ENCODE measurements at places on chromosomes 5 and 9. TPM values are rescaled to one million over a fixed set of nuclear protein-coding genes. Genes with fewer than 3 reads are reported as not detected.

The NR2F1-AS1 gene
- total RNA-seq = 20.1 TPM

DNA sequence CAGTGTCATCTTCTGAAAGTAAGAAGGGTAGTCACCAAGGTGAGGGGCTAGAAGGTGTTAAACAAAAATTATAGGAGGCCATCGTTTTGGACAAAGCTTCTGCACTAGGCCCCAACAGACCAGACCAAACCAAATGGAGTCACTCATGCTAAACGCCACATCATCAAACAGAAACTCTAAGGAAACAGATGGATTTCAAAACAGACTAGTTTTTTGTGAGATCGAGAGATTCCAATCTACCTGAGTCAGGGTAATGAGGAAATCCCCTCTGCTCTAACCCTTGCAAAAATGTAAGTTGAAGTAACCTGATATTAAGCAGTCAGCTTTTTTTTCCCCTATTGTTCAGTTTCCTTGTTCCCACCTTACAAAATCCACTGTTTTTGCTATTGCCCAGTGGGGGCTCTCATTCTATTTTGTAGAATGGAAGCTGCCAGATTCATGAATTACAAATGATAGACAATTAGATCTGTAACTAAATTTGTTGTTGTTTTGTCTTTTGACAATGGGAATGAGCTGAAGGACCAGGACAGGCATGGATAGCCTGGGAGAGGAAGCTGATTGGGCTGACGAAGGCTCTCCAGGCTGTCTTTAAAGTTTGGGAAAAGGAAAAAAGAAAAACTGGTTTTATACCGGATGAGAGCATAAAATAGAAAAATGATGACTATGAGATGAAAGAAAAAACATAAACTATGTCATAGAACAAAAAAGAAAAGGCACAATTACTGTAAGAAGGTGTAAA is 94.7 kb upstream of the ADAMTSL1 start:
- H3K27ac ChIP-seq = no peak overlapping the region
- no peak for DNase-seq
- no peaks in the 10 kb centered on the region for H3K27me3 ChIP-seq
- no peaks in the 10 kb centered on the region for H3K36me3 ChIP-seq
- H3K4me1 ChIP-seq = no peaks in the 10 kb centered on the region

The ARSI gene
- 0.07 TPM for total RNA-seq

- no peaks in the 10 kb centered on the region for H3K27me3 ChIP-seq
- H3K27ac ChIP-seq = no peak overlapping the region
- no peak for DNase-seq
- no peaks in the 10 kb centered on the region for H3K36me3 ChIP-seq
- H3K4me1 ChIP-seq = peaks cover 2% of the 10 kb centered on the region
These were observed 15.6 kb downstream of the SPARC start for GRCh38 chr5:151670953-151671636.

The PCDHA9 gene
- total RNA-seq = not detected

DNA sequence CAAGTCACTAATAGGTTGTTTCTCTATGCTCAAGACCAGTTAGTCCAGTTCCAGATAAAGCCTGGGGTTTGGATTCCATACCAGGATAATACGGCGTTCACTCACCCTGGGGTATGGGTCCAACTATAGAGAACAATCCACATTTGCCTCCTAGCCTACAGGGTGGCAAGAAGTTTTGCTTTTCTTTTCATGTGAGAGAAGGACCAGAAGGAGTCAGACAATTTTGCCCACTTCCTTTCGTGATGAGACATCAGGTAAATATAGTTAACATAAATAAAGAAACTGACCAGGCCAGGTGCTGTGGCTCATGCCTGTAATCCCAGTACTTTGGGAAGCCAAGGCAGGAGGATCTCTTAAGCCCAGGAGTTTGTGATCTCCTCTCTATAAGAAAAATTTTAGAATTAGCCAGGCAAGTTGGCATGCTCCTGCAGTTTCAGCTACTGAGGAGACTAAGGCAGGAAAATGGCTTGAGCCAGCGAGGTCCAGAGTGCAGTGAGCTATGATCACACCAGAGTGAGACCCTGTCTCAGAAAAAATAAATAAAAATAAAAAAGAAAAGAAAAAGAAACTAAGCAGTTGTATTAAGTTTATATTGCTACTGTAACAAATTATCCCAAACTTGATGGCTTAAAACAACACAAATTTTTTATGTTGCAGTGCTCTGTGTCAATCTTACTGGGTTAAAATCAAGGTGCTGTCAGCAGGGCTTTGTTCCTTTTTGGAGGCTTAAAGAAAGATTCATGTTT is 7.5 kb upstream of the REEP5 start:
- H3K4me3 ChIP-seq = no peak overlapping the region
- H3K4me1 ChIP-seq = no peaks in the 10 kb centered on the region
- no peak for DNase-seq
- H3K36me3 ChIP-seq = no peaks in the 10 kb centered on the region
- H3K27ac ChIP-seq = no peak overlapping the region

The RANBP17 gene
- total RNA-seq = 18.2 TPM

The PCDHGA8 gene
- not detected for total RNA-seq

DNA sequence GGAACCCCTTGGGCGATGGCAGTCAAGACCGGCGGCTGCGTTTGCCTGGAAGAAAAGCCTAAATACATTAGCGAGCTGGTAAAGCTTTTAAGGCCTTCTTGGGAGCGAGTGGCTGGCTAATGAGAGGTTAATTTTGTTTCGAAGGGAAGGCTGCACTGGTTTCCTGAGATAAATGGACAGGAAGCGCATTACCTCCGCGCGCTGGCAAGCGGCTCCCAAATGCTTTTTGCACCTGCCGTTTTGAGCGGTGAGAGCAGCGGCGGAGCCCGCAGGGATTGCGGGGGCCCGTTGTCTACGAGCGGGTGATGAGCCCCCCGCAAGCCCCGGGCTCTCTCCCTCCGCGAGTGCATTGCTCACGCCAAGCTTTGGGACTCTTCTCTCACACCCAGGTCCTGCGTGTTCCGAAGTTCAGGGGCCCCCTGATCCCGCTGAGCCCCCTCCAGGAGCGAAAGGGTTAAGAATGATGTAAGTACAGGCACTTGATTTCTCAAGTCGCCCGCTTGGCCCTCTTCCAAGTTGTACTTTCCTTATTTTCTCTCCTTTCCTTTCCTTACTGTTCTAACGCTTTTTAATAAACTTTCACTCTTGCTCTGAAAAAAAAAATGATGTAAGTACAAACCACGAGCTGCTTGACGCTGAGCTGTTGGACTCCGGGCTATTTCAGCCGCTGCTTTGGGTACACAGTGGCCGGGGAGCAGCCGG is 3.1 kb upstream of the RGMB start:
- H3K4me3 ChIP-seq = peak overlapping the region; percentile 63
- peaks cover 6% of the 10 kb centered on the region for H3K27me3 ChIP-seq
- no peak for DNase-seq
- no peak overlapping the region for H3K27ac ChIP-seq

GRCh38 chr9:114364134-114365041 is 23.4 kb downstream of the AKNA start:
- no peak overlapping the region for H3K4me3 ChIP-seq
- DNase-seq = no peak
- H3K36me3 ChIP-seq = no peaks in the 10 kb centered on the region

GRCh38 chr5:150438873-150439546 is 10.5 kb downstream of the RPS14 start:
- H3K4me1 ChIP-seq = peaks cover 25% of the 10 kb centered on the region
- peaks cover 5% of the 10 kb centered on the region for H3K36me3 ChIP-seq
- no peak for DNase-seq
- H3K27me3 ChIP-seq = no peaks in the 10 kb centered on the region

GRCh38 chr5:63564789-63565188 is 397.5 kb downstream of the HTR1A start:
- no peak overlapping the region for H3K4me3 ChIP-seq
- H3K4me1 ChIP-seq = no peaks in the 10 kb centered on the region
- H3K27me3 ChIP-seq = no peaks in the 10 kb centered on the region
- DNase-seq = no peak
- H3K27ac ChIP-seq = no peak overlapping the region

DNA sequence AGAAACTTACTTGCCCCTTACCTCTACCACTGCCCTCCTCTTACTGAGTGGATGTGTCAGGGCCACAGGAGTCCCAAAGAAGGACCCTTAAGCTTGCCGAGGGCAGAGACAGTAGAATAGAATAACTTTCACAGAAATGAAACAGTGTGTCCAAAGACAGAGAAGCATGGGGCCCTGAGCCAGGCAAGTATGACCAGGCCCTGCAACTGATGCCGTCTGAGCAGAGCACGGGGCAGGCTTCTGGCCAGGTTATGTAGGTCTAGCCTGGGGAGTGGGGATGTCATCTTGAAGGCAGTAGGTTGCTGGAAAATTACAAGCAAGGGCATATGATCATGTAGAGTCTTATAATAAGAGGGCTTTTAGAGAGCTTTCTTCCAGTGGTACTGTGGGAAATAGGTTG is 415.4 kb downstream of the KDM4C start:
- H3K27ac ChIP-seq = no peak overlapping the region
- no peaks in the 10 kb centered on the region for H3K4me1 ChIP-seq
- H3K27me3 ChIP-seq = no peaks in the 10 kb centered on the region

DNA sequence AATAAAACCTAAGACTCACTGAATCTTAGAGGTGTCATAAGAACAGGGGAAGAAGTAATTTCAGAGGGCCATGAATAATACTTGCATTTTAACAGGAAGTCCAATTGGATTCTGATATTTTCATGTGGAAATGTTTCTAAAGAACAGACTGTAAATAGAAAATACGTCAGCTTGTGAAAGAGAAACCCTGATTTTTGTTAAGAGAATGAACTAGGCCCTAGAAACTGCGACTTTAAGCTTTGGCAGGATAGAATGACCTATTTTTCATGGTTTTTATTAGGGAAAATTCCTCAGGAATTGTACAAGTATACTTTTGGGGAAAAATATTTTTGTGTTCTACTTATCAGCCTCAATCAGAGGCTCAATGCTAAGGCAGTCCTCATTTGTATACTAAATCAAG is 215.5 kb upstream of the ACTBL2 start:
- H3K27ac ChIP-seq = no peak overlapping the region
- H3K4me3 ChIP-seq = no peak overlapping the region
- no peaks in the 10 kb centered on the region for H3K36me3 ChIP-seq
- H3K4me1 ChIP-seq = peaks cover 33% of the 10 kb centered on the region
- no peaks in the 10 kb centered on the region for H3K27me3 ChIP-seq
- DNase-seq = no peak

The CNTFR gene
- not detected for total RNA-seq

DNA sequence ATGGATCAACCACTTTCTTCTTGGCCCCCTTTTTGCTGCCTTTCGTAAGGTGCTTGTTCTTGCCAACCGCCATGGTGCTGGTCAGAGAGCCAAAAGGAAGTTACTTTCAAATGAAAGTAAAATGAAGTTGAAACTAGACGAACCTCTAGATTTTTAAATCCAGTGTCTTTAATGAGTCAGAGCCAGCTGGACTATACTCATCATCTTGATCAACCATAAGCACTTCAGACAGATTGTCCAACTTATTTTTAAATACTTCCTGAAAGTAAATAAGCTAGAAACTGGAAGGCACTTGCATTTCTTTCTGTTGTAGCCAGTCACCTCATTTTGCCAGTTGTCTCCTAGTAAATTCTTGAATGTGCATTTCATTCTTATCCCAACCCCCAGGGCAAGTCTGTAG is 48.9 kb downstream of the JMY start:
- H3K4me1 ChIP-seq = no peaks in the 10 kb centered on the region
- no peak overlapping the region for H3K27ac ChIP-seq
- H3K36me3 ChIP-seq = no peaks in the 10 kb centered on the region
- H3K27me3 ChIP-seq = no peaks in the 10 kb centered on the region

The GARIN3 gene
- not detected for total RNA-seq

GRCh38 chr5:113330533-113331208 is 104.1 kb downstream of the TSSK1B start:
- H3K4me1 ChIP-seq = no peaks in the 10 kb centered on the region
- H3K27me3 ChIP-seq = no peaks in the 10 kb centered on the region
- H3K36me3 ChIP-seq = no peaks in the 10 kb centered on the region
- H3K4me3 ChIP-seq = no peak overlapping the region

GRCh38 chr5:177605667-177606066 is 5.7 kb downstream of the B4GALT7 start:
- no peak for DNase-seq
- H3K4me1 ChIP-seq = peaks cover 32% of the 10 kb centered on the region
- no peaks in the 10 kb centered on the region for H3K27me3 ChIP-seq
- no peak overlapping the region for H3K4me3 ChIP-seq

The IL17B gene
- total RNA-seq = 0.81 TPM

The C9orf153 gene
- total RNA-seq = not detected

The PKD2L2 gene
- not detected for total RNA-seq

DNA sequence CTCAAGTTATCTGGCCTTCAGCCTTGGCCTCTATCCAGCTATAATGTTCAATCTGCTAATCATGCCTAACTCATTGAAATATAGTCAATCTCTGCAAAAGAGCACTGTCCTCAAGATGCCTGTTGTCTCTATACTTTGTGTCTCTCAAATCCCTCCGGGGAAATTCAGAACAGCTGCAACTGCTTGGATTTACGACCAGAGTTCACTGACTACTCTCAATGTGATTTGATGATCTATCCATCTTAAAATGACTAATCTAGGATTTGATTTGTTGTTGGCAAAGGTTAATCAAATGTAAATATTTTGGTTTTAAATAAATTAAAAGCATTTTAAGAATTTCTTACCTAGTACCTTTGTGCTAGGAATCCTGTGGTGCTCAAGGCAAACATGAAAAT is 40.9 kb downstream of the SVEP1 start:
- H3K36me3 ChIP-seq = no peaks in the 10 kb centered on the region
- no peaks in the 10 kb centered on the region for H3K27me3 ChIP-seq
- no peak overlapping the region for H3K27ac ChIP-seq
- H3K4me3 ChIP-seq = no peak overlapping the region
- H3K4me1 ChIP-seq = no peaks in the 10 kb centered on the region

The PTPRD gene
- total RNA-seq = 0.02 TPM

GRCh38 chr9:75167281-75167680 is 79.0 kb downstream of the OSTF1 start:
- no peak overlapping the region for H3K4me3 ChIP-seq
- H3K27ac ChIP-seq = no peak overlapping the region
- H3K36me3 ChIP-seq = no peaks in the 10 kb centered on the region
- no peaks in the 10 kb centered on the region for H3K27me3 ChIP-seq
- H3K4me1 ChIP-seq = no peaks in the 10 kb centered on the region

- peaks cover 8% of the 10 kb centered on the region for H3K4me1 ChIP-seq
- H3K4me3 ChIP-seq = no peak overlapping the region
- DNase-seq = peak; percentile 48
- H3K36me3 ChIP-seq = no peaks in the 10 kb centered on the region
- no peak overlapping the region for H3K27ac ChIP-seq
These were observed 222.3 kb downstream of the GLIS3 start for GRCh38 chr9:4077499-4078102.

DNA sequence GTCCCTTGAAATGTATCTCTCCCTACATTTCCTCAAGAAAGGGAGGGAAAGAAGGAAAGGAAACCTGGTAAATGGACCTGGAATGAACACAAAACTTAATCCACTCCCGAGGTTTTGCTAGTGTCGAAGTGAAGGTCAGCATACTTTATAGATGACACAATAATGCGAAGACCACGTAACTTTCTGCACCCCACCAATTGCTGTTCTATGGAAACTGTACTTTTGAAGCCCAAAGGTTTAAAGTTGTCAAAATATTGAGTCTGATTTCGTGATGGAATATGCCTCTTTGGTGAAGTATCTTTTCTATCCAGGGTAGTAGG is 103.7 kb downstream of the SNCAIP start:
- no peaks in the 10 kb centered on the region for H3K27me3 ChIP-seq
- DNase-seq = no peak
- H3K27ac ChIP-seq = no peak overlapping the region
- no peaks in the 10 kb centered on the region for H3K36me3 ChIP-seq

- H3K27me3 ChIP-seq = peaks cover 6% of the 10 kb centered on the region
- H3K4me1 ChIP-seq = peaks cover 6% of the 10 kb centered on the region
- no peak overlapping the region for H3K4me3 ChIP-seq
- no peak overlapping the region for H3K27ac ChIP-seq
- DNase-seq = no peak
- H3K36me3 ChIP-seq = no peaks in the 10 kb centered on the region
These were observed 114.1 kb downstream of the MLLT3 start for GRCh38 chr9:20508242-20508641.

The SPATA31D3 gene
- not detected for total RNA-seq

The CCNI2 gene
- total RNA-seq = 1.4 TPM
